Stimulated activated CD8-positive, alpha-beta memory T cell treated with anti-CD3 and anti-CD28 coated beads, Interleukin-4, amount 100 ng/mL, for 4 hours (primary cell): ENCODE measurements at places on chromosomes 12 and 14.
A peak's percentile ranks its signal among the peaks of the same experiment; 100 is the strongest.

GRCh38 chr12:110972866-110973265, 52.5 kb upstream of the MYL2 start:
- no peak for DNase-seq

DNA sequence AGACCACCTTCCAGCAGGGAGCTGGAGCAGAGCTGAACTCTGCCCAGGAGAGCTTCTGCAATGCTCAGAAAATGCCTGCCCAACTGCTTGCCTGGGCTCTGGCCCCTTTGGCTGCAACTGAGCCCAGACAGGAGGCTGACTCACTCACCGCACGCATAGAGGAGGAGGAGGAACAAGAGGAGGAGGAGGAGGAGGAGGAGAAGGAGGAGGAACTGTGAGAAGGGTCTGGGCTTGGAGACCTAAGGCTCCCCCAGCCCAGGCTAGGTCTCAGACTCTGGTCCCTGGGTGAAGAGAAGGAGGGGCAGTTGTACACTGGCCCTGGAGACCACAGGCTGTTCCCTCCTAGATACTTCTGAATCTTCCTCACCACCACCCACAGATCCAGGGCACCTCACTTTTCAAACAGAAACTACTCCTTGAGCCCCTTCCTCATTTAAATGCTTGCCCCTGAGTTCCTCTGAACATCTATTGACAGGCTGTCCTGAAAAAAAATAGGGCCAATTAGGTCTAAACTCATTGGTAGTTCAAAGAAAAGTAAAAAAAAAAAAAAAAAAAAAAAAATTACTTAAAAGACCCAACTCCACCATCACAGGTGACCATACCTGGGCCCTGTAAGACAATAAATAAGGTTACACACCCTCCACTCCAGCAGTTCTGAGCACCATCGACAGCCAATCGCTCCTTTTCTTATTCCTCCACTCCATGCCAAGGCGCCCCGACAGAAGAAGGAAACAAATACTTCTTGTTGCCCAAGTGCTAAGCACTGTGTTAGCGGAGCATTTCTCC, 674 bp downstream of the VDR start:
- DNase-seq, result peak; percentile 28

DNA sequence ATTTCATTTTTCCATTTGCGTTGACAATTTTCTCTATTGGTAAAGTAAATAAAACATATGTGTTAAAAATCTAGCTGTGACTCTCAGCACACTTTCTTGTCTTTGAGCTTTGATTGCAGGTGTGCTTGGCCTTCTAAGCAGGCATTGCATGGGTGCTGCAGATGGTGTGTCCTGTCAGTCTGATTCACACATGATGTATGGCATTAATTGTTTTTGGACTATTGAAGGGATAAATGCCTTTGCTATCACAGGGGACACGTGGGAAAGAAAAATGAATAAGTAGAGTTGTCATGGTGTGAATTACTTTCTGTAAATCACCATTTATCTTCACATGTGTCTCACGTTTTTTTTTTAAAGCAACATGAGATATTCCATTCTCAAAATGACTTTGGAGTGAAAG, 211.3 kb upstream of the NAV3 start:
- no peak for DNase-seq

DNA sequence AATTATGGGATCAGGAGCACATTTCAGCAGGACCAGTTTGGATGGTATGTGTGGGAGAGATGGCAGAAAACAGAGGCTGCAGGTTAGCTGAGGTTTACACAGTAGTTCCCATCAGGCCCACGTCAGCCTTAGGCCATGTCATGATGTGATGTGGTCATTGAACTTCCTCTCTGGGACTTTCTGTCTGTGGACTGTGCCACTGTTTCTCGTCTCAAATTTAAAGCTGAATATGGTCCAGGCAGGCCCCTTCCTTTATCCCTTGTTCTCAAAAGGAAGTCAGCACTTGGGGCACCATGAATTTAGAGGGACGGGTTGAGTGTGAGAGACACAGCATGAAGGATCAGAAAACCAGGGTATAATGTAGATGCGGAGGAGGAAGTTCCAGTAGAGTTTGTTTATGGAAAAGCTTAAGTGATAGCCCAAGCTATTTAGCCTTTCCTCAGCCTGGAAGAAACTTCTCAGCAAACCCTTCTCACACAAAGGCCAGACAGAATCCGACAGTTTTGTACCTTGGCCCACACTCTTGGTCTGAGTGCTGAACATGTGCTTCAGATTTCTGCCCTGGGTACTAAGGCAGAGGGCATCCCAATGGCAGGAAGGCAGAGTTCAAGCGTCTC, 3.6 kb upstream of the IGFBP6 start:
- no peak for DNase-seq

DNA sequence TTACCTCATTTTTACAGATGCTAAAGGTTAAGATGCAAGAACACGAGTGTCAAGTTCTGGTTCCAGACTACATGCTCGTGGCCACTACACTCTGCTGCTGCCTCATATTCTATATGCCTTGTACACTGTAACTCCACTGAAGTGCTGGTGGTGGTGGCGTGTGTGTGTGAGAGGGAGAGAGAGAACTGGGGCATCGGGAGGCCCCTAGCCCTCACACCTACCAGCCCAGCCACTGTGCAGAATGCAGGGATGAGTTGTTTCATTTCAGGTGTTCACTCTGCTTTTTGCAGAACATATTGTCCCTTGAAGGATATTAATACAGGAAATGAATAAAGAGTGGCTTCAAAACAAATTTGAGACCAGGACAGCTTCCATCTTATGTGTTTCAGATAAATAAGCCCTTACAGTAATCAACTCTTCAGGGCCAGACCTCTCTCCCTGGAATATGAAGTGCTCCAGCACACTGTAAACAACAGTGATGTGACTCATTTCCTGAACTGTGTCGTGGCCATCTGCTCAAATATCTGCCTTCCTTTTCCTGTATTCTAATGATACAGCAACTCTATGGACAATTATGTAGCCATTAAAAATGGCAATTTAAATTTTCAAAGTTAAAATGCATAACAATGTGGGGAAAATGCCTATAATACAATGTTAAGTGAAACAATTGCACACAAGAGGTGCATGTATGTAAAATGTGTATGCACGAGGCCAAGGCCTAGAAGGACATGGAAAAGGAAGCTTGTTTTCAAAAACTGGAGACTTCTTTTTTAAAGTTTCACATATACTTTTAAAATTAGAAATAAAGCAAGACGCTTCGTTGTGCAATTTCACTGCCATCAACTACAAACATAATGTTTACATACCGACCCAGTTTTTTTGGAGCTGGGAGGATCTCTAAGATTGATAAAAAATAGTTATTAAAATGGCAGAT, 215.4 kb downstream of the PELI2 start:
- no peak for DNase-seq

DNA sequence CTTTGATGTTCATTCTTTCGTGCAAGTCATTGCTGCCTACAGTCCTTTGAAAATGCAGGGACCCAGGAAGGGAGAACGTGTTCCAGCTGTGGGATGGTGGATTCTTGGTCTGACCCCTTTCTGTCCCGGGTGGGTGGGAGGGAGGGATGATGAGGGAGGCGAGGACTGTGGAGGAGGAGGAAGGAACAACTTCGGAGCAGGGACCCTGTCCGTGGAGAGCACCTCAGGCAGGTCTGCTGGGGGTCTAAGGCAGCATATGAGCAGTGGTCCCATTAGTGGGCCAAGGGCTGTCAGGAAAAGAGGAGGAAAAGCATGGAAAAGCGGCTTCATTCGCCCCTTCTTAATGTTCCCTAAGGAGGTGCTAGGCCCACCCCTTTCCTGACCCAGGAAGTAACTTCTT, 36.0 kb downstream of the CACNA2D4 start:
- DNase-seq, result no peak

DNA sequence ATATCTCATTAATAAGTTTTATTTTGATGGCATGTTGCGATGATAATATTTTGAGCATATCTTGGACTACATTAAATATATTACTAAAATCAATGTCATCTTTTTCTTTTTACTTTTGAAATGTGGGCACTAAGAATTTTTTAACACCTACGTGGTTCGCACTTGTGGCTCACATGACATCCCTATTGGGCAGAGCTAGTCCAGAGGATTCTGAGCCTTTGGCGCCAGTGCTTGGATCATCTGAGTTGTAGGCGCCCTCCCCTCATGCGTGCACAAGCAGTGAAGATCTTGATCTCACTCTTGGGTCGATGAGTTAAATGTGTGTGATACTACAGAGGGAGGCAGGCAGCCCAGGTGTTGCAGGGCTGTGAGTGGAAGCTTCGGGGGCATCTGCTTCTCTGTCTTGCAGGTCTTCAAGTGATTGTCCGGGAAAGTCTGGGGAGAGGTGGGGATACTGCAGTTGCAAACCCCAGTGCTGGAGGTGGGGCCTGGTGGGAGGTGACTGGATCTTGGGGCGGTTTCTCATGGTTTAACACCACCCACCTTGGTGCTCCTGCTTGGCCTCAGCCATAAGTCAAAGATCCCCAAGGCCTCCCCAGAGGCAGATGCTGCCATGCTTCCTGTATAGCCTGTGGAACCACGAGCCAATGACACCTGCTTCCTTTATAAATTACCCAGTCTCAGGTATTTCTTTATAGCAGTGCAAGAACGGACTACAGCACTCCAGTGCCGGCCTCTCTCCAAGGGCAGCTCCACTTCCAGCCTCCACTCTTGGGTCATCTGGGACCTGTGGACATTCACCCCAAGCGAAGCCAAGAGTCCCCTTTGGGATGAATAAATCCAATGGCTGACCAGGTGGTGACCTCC, 46.1 kb upstream of the PPP2R5C start:
- no peak for DNase-seq

- DNase-seq, result no peak
These were observed 12.1 kb downstream of the BHLHE41 start for GRCh38 chr12:26112703-26113147.

DNA sequence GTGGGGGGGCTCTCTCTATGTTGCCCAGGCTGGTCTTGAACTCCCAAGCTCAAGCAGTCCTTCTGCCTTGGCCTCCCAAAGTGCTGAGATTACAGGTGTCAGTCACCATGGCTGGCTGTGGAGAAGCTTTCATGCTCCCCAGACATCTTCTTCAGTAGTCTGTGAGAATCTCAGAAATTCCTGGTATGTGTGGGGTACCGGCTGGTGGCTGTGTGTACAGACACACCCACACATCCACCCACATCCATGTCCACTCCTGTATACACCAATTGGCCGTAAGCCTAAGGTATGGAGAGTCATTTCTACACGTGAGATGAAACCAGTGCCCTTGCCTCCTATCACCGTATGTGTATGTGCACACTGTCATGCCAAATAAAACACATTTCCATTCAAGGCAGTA, 27.8 kb downstream of the GPRC5D start:
- DNase-seq, result no peak

DNA sequence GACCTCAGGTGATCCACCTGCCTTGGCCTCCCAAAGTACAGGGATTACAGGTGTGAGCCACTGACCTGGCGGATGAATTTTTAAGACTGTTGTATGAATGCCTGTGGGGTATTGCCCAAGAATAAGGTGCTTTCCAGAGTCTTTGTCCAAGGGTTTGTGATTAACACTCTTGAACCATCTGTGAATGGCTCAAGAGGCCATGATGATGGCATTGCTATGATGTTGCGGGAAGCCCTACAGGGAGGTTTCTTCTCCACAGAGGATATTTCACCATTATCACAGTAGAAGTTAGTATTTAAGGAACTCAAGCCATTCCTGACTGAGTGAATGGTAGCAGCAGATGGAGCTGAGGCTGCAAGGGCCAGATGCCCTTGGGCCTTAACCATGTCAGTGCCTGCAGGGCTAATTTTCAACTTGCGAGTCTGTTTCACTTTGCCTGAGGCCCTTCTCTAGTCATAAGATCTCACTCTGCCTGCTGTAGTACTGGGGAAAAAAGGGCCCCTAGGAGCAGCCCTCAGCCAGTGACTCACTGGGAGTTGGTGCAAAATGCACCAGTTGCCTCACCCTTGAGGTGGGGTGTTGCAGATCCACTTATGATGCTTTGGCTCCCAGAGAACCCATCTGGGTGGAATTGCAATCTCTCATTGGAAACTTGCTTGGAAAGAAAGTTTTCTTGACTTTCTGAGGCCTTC, 108.6 kb upstream of the FLRT2 start:
- no peak for DNase-seq
